Endodermal cell (in vitro differentiated cells): ENCODE measurements at places on chromosomes 3 and 15. TPM values are rescaled to one million over a fixed set of nuclear protein-coding genes. Genes with fewer than 3 reads are reported as not detected.

GOLGA6L7 gene
- total RNA-seq = 0.42 TPM in 1 of 3 replicates, not detected in the others

TF gene
- 1.3 to 4.1 TPM (median 3.0 TPM) in 3 replicates for total RNA-seq

SEMA5B gene
- total RNA-seq = 36.6 and 37.3 TPM in 2 replicates

SENP8 gene
- total RNA-seq = 5.8 and 6.6 TPM in 2 replicates
